Posterior vena cava (tissue), 2 donors: ENCODE measurements at places on chromosomes 3 and 15.
A peak's percentile ranks its signal among the peaks of the same experiment; 100 is the strongest.

- DNase-seq, result no peak
These were observed 167.5 kb upstream of the TOPAZ1 start for GRCh38 chr3:44074181-44074580.

GRCh38 chr15:38997841-38998240 is 433.2 kb upstream of the RASGRP1 start:
- no peak for DNase-seq

- DNase-seq, result peak; percentile 75
These were observed 12.9 kb downstream of the KLF13 start for GRCh38 chr15:31339558-31339895.

GRCh38 chr3:115989684-115990421 is 366.5 kb downstream of the GAP43 start:
- DNase-seq, result no peak

GRCh38 chr15:74333093-74333492 is 34.4 kb downstream of the CYP11A1 start:
- peak; percentile 49 for DNase-seq

GRCh38 chr15:49622561-49622960 is 1.7 kb downstream of the DTWD1 start:
- DNase-seq, result no peak

DNA sequence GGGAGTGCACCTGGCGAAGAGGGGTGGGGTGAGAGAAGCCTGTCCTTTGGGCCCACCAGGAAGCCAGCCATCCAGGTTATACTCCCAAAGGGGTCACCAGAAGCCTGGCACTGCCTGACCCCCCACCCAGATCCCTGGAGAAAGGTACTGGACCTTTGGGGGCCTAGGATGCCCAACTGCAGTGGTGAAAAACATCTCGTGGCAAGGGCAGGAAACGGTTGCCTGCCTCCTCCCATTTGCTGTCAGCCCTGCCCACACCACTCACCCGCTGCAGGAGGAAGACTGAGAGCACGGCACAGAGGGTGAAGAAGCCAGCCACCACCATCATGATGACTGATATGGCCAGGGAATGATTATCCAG is 2.2 kb upstream of the ULK3 start:
- no peak for DNase-seq

GRCh38 chr3:44893097-44893496 is 18.7 kb downstream of the TGM4 start:
- no peak for DNase-seq

- no peak for DNase-seq
These were observed 151.9 kb upstream of the LINGO1 start for GRCh38 chr15:77784361-77785292.

DNA sequence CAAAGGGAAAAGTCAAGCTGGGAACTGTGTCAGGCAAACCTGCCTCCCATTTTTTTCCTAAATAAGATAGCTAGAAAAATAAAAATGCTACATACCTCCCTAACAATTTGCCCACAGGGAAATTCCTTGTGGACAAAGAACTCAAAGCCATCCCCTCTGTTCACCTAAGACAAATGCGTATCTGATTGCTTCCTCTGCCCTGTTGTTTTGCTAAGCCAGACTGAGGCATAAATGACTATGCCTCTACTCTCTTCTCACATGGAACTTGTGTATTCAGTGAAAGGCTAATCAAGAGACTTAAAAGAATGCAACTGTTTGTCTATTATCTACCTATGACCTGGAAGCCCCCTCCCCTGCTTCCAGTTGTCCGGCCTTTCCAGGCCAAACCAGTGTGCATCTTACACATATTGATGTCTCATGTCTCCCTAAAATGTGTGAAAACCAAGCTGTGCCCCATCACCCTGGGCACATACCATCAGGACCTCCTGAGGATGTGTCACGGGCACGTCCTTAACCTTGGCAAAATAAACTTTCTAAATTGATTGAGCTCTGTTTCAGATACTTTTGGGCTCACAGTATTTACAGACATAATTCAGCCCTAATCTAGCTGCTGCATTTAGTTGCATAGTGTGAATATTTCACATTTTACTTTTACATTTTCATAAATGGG is 15.8 kb downstream of the CHD2 start:
- no peak for DNase-seq

DNA sequence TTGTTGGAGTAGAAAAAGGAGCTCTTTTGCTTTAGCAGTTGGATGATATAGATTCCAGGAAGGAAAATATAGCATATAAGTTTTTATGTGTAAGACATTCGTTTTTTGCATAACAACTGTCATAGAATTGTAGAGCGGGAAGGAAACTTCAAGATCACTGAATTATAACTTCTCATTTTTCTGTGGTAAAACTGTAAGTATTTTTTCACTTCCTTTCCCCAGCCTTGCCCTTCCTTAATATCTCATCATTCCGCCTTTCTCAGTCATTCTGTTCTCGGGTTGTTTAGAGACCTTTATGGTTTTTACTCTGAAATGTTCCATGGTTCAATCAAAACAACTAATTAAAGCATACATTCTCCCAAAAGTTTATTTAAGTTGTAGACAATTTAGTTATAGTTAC is 1.1 kb downstream of the EAF2 start:
- no peak for DNase-seq

DNA sequence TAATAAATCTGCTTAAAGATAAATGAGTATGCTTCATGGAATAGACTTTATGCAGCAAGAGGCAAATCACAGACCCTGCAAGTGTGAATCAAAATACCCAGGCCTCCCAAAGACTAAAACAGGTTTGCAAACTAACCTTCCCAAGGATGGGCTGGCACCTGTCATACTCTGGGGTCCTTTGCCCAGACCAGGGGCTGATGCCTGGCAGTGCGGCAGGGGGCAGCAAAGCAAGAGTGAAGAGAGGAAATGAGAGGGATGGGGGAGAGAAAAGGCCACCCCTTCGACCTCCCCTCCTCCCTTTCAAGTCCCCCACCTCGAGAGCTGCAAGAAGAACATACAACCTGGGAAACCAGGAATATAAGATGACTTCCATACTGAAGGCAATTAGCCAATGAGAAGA is 31.8 kb downstream of the XXYLT1 start:
- DNase-seq, result peak; percentile 5

GRCh38 chr15:25877681-25878080 is 14.6 kb upstream of the ATP10A start:
- DNase-seq, result no peak

DNA sequence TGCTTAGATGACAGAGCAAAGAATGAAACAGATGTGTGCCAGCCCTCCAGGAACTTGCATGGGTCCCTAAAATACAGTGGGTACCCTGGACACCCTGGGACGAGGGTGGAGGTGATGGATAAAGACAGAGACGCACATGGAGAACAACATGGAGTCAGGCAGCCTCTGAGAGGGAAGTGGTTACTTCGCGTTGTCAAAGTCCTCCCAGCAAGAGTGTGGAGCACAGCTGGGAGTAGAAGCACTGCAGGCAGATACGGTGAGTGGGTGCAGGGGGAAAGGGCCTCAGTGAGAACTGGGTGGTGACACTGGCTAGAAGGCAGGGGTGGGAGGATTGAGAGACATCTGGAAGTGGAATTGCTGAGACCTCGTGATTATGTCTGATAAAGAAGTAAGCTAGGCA is 70.8 kb upstream of the PRR20G start:
- no peak for DNase-seq

GRCh38 chr15:39558421-39558820 is 22.5 kb upstream of the THBS1 start:
- no peak for DNase-seq

DNA sequence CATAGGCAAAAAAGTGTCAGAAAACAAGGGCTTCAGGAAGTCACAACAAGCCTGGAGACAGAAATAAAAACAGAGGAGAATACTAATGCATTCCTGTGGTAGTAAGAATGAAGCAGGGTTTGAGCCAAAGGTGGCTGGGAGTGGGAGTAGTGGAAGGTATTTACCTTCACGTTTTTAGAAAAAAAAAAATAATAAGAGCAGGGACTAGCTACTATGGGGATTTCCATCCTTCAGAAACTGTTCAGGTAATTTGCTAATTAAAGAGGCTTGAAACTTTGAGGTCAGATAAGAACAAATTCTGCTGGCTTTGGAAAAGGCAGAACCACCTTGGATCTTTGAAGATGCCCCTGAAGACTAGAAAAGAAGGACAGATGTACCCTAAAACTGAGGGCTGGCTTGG is 18.4 kb downstream of the ILDR1 start:
- DNase-seq, result no peak

DNA sequence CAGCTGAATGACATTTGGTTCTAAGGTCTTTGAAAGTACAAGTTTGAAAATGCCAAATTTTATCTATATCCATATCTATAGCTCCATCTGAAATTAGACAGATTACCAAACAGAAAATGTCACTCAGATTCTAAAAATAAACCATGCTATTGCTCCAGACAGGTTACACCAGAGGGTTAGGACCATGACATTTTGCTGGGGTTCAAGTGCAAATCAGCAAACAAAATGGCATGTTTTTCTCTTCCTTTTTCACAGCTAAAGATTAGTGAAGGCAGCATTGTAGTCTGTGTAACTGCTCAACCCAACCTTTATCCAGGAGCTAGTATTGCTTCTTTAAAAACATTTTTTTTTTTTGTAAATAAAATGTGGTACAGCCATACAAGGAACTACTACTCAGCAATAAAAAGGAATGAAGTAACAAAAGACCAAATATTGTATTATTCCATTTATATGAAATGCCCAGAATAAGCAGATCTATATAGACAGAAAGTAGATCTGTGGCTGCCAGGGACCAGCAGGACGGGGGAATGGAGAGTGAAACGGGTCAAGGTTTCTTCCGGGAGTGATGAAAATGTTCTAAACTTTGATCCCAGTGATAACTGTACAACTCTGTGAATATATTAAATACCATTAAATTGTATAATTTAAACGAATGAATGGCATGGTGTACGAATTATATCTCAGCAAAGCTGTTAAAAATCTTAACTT is 18.2 kb downstream of the VGLL4 start:
- no peak for DNase-seq

DNA sequence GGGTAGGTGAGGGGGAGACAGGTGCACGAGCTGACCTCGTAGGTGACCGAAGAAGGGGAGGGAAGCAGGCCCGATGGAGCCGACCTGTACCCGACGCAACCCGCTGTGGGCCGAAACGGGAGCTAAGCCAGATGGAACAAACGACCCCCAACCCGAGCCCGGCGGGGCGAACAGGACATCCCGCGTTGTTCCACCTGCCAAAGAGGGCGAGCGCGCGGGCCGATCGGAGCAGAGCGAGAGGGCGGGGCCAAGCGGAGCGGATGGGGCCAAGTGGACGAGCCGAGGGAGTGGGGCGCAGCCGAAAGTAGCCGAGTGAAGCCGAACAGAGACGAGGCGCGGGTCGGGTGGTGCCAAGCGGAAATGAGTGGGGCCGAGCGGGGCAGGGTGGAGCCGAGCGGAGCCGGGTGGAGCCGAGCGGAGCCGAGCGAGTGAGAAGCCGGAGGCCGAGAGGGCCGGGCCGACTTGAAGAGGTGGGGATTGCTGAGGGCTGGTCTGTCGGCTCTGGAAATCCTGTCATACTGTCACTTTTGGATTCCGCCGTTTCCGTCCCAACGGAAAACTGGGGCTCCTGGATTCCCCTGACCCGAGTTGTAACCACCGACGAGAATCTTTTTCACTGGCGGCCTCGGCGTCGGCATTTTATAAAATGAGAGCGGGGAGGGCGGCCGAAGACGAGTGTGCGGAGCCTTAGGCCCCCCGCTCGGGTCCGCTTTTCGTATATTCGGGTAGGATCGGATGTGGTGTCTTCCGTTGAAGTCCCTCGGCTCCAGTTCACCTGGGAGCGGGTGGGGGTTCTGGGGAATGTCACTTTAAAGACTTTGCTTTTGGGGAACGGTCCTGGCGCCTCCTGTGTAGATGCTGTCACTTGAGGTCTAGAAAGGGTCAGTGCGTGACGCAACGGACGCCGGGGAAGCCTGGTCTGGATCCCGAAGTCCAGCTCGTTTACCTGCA is 15.6 kb upstream of the WNT7A start:
- peak; percentile 98 for DNase-seq

GRCh38 chr15:64010719-64011118 is 35.6 kb downstream of the DAPK2 start:
- DNase-seq, result peak; percentile 80

GRCh38 chr15:86432861-86433260 is 353.2 kb downstream of the AGBL1 start:
- DNase-seq, result no peak

DNA sequence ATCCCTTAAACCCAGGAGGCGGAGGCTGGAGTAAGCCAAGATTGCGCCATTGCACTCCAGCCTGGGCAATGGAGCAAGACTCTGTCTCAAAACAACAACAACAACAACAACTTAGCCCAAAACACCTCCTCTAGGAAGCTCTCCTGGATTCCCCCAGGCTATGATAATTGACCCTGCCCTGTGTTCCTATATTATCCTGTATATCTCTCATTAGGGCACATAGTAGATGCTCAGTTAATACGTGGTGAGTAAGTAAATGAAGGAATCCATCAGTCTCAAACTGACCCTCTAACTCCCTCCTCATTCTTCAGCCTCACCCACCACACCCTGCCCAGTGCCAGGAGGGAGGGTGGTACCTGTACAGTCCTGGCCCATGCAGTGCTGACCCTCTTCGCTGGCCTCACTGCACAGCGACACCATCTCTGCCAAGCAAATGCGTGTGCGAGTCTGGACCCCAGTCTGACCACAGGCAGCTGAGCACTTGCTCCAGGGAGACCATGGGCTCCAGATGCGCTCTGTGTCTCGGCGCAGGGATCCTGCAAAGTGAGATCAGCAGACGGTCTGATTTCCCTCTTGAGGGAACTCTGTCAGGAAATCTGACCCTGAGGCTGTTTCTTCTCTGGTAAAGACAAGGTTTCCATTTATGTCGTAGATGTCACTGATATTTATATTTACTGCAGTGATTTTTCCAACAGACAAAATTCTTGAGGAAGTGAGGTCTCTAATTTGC is 6.2 kb downstream of the CILP start:
- DNase-seq, result peak; percentile 47

DNA sequence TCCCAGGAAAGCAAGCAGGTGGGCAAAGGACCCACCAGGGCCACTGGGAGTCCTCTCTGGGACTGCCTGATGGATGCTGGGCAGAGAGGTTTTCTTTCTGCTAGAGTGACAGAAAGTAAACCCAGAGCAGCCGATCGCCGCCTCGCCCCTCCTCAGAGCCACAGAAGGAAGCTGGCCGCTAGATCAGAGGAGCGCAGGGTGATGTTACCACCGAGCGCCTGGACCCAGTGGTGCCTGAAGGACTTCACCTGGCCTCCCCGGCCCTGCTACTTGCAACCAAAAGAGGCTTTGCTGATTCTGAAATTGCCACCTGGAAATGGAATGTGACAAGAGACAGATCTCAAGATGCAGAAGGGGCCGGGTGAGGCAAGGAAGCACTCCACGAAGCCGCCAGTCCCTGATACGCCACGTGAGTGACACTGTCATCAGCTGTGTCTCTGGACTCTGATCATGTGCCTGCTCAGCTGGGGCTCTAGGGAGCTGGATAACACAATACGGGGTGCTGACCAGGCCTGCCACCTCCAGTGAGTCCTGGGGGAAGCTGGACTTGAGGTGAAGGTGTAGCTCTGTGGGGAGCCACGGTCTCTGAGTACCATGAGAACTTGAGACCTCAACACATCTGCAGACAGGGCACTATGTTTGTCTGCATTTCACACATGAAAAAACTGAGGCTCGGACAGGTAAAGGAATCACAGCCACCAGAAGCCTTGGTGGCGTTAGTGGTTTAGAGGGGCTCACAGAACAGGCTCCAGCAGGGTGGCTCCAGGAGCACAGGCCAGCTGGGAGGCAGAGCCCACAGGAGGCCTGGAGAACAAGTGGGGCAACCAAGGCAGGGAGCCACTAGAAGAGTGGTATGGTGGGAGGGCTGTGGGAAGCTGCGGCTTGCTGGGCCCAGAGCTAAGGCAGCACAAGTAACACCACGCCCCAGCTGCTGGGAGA is 137.9 kb upstream of the PRR20G start:
- DNase-seq, result peak; percentile 58
